ENCODE measurements at places on chromosomes 1 and 21.
A peak's percentile ranks its signal among the peaks of the same experiment; 100 is the strongest.

- H3K4me1 ChIP-seq: no peaks in the 10 kb centered on the region
- H3K27me3 ChIP-seq: no peaks in the 10 kb centered on the region
- no peaks in the 10 kb centered on the region for H3K36me3 ChIP-seq
- H3K27ac ChIP-seq: no peak overlapping the region
- no peak for DNase-seq
- no peak overlapping the region for H3K4me3 ChIP-seq
Observed at GRCh38 chr1:65055747-65056146, 89.4 kb upstream of the JAK1 start.

DNA sequence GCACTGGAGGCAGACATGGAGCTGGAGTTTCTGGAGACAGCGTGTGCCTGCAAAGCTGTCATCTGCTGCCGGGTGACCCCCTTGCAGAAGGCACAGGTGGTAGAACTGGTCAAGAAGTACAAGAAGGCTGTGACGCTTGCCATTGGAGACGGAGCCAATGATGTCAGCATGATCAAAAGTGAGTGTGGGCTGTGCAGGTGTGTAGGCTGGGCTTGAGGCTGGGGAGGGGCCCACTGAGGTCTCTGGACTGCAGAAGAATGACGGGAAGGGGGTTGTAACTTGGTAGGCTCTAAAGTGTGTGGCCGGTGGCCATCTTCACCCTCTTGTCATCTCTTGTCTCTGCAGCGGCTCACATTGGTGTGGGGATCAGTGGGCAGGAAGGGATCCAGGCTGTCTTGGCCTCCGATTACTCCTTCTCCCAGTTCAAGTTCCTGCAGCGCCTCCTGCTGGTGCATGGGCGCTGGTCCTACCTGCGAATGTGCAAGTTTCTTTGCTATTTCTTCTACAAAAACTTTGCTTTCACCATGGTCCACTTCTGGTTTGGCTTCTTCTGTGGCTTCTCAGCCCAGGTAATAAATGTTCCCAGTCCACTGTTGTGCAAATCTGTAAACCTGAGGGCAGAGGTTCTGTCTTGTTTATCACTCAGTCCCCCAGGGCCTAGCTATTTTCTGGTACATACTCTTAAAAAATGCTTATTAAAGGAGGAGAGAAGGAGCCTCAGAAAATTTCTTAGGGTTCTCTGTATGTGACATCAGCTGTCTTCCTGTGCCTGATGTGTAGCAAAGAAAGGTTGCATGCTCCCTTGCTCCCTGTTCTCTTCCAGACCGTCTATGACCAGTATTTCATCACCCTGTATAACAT lies 19.9 kb downstream of the ATP8B2 start:
- peaks cover 56% of the 10 kb centered on the region for H3K36me3 ChIP-seq
- no peak for DNase-seq
- H3K27ac ChIP-seq: no peak overlapping the region
- H3K4me3 ChIP-seq: no peak overlapping the region
- H3K27me3 ChIP-seq: no peaks in the 10 kb centered on the region
- no peaks in the 10 kb centered on the region for H3K4me1 ChIP-seq

DNA sequence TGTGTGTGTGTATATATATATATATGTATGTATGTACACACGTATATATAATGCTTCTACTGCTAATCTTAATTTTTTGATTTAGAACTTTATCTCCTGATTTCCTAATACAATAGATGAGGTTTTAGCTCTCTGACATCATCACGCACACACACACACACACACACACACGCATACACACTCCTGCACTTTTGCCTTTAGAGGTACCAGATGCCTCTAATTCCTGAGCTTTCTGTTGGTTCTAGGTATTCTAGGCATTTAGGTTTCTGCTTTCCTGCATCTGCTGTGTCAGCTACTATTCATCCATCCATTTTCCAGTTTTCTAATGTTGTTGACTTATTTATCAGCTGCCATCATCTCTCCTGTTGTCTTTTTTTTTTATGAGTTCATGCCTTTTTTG lies 348.3 kb downstream of the ASTN1 start:
- no peaks in the 10 kb centered on the region for H3K27me3 ChIP-seq
- H3K4me3 ChIP-seq: no peak overlapping the region
- H3K27ac ChIP-seq: no peak overlapping the region
- no peaks in the 10 kb centered on the region for H3K36me3 ChIP-seq

DNA sequence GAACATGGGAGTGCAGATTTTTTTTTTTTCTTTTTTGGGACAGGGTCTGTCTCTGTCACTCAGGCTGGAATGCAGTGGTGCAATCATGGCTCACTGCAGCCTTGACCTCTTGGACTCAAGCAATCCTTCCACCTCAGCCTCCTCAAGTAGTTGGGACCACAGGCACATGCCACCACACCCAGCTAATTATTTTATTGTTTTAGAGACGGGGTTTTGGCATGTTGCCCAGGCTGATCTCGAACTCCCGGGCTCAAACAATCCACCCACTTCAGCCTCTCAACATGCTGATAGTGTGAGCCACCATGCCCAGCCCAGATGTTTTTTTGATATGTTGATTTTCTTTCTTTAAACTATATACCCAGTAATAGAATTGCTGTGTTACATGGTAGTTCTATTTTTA lies 57.7 kb downstream of the RGSL1 start:
- no peaks in the 10 kb centered on the region for H3K27me3 ChIP-seq
- no peak overlapping the region for H3K27ac ChIP-seq
- no peaks in the 10 kb centered on the region for H3K36me3 ChIP-seq
- H3K4me3 ChIP-seq: no peak overlapping the region

- H3K36me3 ChIP-seq: no peaks in the 10 kb centered on the region
- no peak for DNase-seq
- H3K27ac ChIP-seq: no peak overlapping the region
- H3K27me3 ChIP-seq: no peaks in the 10 kb centered on the region
- H3K4me1 ChIP-seq: no peaks in the 10 kb centered on the region
- H3K4me3 ChIP-seq: no peak overlapping the region
Observed at GRCh38 chr1:207440626-207441025, 13.5 kb upstream of the CR2 start.

- peaks cover 5% of the 10 kb centered on the region for H3K4me1 ChIP-seq
- no peak overlapping the region for H3K27ac ChIP-seq
- no peak for DNase-seq
Observed at GRCh38 chr1:20574686-20575540, 14.0 kb upstream of the CDA start.

DNA sequence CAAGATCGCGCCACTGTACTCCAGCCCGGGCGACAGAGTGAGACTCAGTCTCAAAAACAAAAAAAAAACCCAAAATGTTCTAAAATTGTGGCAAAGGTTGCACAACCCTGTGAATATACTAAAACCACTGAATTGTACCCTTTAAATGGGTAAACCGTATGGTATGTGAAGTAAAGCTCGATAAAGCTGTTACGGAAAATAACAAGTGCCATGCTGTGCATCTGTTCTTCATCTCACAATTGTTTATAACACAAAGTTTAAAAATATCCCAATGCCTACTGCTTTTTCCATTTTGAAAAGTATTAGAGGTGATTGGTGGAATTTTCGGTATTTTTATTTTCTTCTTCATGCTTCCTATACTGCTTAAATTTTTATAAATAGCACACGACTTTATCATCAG lies 111.5 kb downstream of the ENAH start:
- H3K27me3 ChIP-seq: no peaks in the 10 kb centered on the region
- no peak overlapping the region for H3K4me3 ChIP-seq
- H3K27ac ChIP-seq: no peak overlapping the region
- DNase-seq: no peak
- H3K36me3 ChIP-seq: no peaks in the 10 kb centered on the region

GRCh38 chr21:26795866-26796329 lies 49.3 kb downstream of the ADAMTS1 start:
- no peak overlapping the region for H3K27ac ChIP-seq
- H3K36me3 ChIP-seq: no peaks in the 10 kb centered on the region
- DNase-seq: peak; percentile 89
- no peaks in the 10 kb centered on the region for H3K27me3 ChIP-seq
- peaks cover 3% of the 10 kb centered on the region for H3K4me1 ChIP-seq

DNA sequence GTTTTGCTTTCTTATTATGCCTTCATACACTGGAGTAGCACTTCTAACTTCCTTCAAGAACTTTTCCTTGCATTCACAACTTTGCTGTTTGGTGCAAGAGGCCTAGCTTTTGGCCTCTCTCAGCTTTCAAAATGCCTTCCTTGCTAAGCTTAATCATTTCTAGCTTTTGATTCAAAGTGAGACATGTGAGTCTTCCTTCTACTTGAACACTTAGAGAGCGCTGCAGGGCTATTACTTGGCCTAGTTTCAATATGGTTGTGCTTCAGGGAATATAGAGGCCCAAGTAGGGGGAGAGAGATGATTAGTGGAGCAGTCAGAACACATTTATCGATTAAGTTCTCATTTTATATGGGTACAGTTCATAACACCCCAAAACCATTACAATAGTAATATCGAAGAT lies 12.4 kb downstream of the ANGEL2 start:
- no peak overlapping the region for H3K4me3 ChIP-seq
- H3K27ac ChIP-seq: no peak overlapping the region
- H3K4me1 ChIP-seq: no peaks in the 10 kb centered on the region

- no peak for DNase-seq
- no peaks in the 10 kb centered on the region for H3K4me1 ChIP-seq
- no peaks in the 10 kb centered on the region for H3K27me3 ChIP-seq
- no peak overlapping the region for H3K4me3 ChIP-seq
Observed at GRCh38 chr21:45709696-45710268, 66.3 kb downstream of the PCBP3 start.

GRCh38 chr1:198671136-198671535 lies 32.3 kb downstream of the PTPRC start:
- H3K27me3 ChIP-seq: no peaks in the 10 kb centered on the region
- H3K27ac ChIP-seq: no peak overlapping the region
- H3K4me1 ChIP-seq: peaks cover 36% of the 10 kb centered on the region
- no peak overlapping the region for H3K4me3 ChIP-seq

- peak; percentile 3 for DNase-seq
- H3K36me3 ChIP-seq: no peaks in the 10 kb centered on the region
- H3K27me3 ChIP-seq: no peaks in the 10 kb centered on the region
- no peaks in the 10 kb centered on the region for H3K4me1 ChIP-seq
- no peak overlapping the region for H3K27ac ChIP-seq
- no peak overlapping the region for H3K4me3 ChIP-seq
Observed at GRCh38 chr1:86016076-86016759, 140.4 kb downstream of the COL24A1 start.

GRCh38 chr21:39088831-39089380 lies 94.3 kb downstream of the PSMG1 start:
- H3K27me3 ChIP-seq: peaks cover 14% of the 10 kb centered on the region
- peaks cover 10% of the 10 kb centered on the region for H3K4me1 ChIP-seq
- no peak overlapping the region for H3K4me3 ChIP-seq
- H3K27ac ChIP-seq: no peak overlapping the region
- H3K36me3 ChIP-seq: no peaks in the 10 kb centered on the region

DNA sequence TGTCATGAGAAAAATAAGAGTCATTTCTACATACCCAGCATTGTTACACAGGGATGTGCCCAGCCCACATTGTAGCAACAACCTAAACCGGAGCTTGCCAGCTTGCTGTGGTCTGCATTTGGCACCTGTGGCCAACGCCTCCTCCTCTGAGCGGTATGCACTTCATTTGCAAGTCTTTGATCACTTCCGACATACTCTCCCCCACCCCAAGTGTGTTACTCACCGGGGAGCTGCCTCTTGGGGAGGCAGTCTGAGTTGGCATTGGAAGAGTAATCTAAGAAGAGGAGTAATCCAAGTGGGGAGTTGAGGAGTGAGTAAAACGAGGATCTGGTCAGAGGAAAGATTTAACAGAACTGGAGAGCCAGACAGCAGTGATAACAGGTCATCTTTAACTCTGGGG lies 3.8 kb downstream of the BCL9 start:
- no peak overlapping the region for H3K4me3 ChIP-seq
- no peaks in the 10 kb centered on the region for H3K36me3 ChIP-seq
- no peaks in the 10 kb centered on the region for H3K27me3 ChIP-seq
- peak overlapping the region; percentile 2 for H3K27ac ChIP-seq
- DNase-seq: peak; percentile 97
